ENCODE measurements at places on chromosomes 6 and 20. TPM values are rescaled to one million over a fixed set of nuclear protein-coding genes. Genes with fewer than 3 reads are reported as not detected.
A peak's percentile ranks its signal among the peaks of the same experiment; 100 is the strongest.

DNA sequence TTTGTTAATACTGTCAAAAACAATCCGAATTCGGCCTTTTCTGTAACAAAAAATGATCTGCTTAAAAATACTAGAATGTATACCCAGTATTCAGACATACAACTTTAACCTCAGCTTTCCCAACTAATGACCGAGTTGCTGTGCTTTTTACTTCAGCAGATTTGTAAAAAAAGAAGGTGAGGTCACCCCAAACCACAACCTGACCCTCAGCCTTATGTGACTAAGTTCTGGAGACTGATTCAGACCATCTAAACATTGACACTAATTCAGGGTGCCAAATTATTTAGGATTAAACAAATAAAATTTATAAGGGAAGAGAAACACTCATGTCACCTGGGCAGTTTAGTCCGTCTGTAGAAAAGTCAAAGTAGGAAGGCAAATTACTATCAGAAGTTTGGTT, 7.7 kb downstream of the CCN6 start:
- DNase-seq, result no peak

GRCh38 chr20:63364801-63365585, 3.8 kb upstream of the CHRNA4 start:
- DNase-seq, result no peak

GRCh38 chr6:68410021-68410420, 225.1 kb upstream of the ADGRB3 start:
- DNase-seq, result no peak

DNA sequence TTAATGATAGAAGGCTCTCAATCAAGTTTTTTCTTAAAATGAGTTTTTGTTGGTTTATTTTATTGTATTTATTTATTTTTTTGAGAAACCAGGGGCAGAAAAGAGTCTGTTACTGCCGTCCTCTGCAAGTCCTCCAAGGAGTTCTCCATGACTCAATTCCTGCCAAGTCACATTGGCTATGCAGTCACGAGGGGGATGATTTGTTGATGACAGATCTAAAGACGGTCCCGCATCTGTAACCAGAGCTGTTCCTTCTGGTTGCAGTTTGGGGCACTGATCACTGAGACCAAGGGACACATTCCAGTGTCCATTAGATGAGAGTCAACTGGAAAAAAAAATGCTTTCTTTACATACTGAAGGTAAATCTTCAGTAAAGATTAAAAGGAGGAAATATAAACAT, 13.9 kb upstream of the TSHZ2 start:
- no peak for DNase-seq

DNA sequence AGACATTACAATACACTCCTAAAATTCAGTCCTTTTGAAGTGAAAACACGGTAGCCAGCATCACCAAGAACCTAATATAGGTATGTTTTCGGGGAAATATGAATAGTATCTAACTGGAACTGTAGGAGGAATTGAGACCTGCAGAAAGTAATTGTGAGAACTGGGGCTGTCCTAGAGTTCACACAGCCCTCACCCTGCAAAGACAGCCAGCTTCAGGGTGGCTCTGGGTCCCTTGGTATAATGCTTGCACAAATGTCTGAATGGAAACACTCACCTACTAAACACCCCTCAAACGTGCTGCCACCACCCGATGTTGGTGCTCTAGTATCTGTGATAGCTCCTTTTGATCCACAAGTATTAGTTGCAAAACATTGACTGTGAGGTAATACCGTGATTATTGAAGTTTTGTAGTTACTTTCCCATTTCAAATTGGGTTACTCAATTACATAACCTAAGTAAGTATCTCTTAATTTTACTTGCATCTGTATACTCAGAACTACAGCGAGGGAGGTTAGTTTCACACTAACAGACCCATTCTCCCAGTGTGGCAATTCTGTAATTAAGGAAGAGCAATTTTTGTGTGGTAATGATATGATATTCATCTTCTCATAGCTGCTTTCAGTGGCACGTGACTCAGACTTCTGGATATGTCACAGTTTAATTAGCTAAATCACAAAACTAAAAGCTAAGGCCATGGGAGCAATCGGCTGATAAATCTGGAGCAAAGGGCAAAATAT, 129.5 kb downstream of the INSM1 start:
- DNase-seq, result no peak

DNA sequence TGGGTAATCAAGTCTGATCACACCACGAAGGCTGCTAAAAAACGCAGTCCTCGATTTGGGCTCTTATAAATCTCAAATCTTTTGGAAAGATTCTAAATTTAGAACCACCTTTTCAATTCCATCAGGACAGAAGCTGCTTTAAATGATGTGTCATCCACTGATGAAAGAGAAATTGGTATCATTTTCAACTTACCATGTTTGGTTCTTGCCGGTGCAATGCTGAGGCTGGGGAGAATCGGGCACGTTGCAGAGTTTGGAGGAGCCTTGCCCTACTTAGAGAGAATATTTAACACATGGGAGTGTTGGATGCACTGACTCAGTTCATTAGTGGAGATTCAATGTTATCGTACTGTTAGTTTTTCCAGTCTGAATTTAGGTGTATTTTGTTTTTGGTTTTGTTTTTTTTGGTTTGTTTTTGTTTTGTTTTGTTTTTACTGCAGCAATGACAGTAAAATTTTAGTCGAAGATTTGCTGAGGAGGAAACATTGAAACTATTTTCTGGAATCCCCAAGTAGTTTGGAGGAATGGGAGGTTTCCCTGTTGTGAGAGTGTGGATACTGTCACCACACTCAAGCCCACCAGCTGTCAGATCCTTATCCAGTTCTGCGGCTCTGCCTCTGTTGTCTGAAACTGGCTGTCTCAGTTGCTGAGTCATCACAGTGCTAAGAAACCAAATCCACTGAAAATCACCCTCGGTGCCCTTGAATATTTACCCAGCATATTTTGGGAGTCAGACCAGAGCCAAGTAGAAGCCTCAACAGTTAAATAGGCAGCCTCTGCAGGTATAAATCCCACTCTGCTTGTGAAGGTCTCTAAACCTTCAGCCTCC, 497.0 kb downstream of the BTBD3 start:
- peak; percentile 7 for DNase-seq

GRCh38 chr6:52620906-52621190, 44.0 kb upstream of the TRAM2 start:
- DNase-seq, result no peak

DNA sequence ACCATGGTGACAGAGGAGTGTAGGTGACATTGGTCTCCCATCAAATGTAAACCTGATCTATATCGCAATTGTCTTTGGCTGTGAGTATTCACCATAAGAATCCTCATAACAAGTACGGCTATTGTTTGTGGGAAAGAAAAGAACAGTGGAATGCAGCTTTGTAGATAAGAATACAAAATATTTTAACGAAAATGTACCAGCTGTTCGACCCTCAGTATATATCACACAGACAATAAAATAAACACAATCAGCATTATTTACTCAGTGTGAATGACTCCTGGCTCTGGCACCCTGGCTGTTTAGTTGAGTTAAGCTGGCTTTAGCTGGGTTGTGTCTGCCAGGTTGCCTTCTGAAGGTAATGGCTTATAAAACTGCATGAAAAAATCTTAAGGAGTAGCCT, 43.4 kb downstream of the SNRNP48 start:
- no peak for DNase-seq

DNA sequence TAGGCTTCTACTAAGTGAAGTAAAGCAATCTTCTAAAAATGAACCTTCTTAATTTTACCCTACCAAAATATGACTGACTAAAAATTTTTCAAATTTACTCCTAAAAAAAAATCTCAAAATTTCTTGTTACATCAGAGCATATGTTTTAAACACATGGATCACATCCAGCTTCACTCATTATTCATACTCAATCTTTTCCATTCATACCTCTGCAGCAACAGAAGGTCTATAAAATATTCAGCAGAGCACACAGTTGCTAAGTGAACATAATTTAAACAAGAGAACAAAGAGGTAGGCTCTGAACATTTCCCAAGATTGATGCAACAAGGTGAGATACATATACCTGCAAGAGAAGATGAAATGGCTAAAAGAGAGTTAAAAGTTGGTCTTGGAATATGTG, 213.9 kb downstream of the SOD2 start:
- DNase-seq, result no peak

- peak; percentile 93 for DNase-seq
Measured at GRCh38 chr6:131950767-131951575, at the start of gene CCN2. Gene CCN2 (minus strand): TSS chr6:131951372. CDS start chr6:131951172, 200 bp downstream.

DNA sequence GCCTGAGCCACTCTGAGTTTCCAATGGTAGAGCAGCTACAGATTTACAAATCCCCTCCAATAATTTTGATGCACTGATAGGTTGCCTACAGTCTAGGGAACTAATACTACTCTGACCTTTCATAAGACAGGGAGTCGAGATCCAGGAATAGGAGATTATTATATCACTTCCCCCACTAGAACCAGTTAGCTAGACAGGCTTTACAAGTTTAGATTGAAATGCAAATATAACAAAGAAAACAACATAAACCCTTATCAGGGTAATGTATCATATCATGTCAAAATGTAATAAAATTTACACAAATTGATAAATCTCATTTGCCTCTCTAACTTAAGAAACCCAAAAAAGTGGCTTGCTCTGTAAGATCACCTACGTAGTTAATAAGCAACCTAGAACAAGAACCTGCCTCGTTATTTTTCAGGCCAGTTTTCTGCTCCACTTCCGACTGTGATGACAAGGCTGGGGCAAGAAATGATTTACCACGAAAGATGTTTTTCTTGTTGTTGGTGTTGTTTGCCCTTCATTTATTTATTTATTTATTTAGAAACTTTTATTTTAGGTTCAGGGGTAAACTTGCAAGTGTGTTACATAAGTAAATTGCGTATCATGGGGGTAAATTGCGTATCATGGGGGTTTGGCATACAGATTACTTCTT, 504.2 kb upstream of the ID4 start:
- DNase-seq, result no peak

DNA sequence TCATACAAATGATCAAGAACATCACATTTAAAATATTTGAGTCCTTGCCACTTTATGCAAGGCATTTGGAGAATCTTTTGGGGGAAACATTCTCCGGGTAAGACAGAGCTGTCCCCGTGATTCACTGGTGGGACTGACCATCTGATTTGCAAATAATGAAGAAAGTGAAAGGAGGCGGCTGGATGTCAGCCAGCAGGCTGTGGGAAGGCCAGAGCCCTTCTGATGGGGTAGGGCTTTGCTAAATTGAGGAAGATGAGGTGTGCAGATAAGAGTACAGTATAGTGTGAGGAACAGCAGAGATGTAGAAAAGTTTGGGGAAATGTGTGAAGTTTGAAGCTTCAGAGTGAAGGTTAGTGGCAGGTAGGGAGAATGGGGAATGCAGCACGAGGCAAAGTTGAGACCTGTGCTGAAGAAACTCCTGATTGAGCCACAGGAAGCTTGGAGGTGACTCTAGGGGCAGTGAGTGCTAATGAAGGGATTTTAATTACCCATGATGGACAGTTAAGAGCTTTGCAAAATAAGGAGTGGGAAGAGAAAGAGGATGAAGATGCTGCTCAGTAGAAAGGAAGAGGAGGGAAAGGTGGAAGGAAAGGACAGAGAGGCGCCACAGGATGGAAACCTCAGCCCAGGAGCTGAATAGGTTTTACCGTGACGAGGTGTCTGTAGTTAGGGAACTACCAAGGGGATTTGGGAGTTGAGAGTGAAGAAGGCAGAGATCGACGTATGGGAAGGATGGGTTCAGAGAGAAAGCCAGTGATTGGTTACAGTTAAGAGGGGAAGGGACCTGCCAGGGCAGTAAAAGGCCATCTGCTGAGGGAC, 68.7 kb downstream of the SNX9 start:
- no peak for DNase-seq

DNA sequence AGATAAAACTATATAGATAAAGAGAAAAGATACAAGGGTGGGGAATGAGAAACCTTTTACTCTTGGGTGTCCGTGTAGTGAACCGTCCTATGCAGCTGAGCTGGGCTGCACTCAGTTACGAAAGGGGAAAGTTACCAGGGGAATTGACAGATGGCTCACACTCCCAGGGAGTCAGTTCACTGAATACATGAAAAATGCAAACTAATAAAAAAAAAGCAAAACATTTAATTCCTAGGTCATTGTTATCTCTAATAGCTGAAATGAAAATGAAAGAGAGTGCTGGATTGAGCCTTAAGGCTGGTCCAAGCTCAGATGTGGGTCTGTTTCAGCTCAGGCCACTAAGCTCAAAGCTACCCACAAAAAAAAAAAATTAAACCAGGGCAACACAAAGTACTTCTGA, 138.0 kb downstream of the THBS2 start:
- DNase-seq, result no peak

- DNase-seq, result no peak
Measured at GRCh38 chr6:42936398-42936797, 7.1 kb downstream of the CNPY3 start.

OR2H1 gene
- not detected for polyA plus RNA-seq

SAMD5 gene
- 19.4 TPM for polyA plus RNA-seq

WFDC11 gene
- polyA plus RNA-seq, result not detected

CFB gene
- 10.7 TPM for polyA plus RNA-seq

ISM1 gene
- polyA plus RNA-seq, result 4.3 TPM

TSBP1 gene
- polyA plus RNA-seq, result 0.27 TPM

NMBR gene
- 0.25 TPM for polyA plus RNA-seq

PABPC1L gene
- 105 TPM for polyA plus RNA-seq

TTLL9 gene
- 5.5 TPM for polyA plus RNA-seq
